ENCODE measurements at places on chromosomes 4 and X. TPM values are rescaled to one million over a fixed set of nuclear protein-coding genes. Genes with fewer than 3 reads are reported as not detected.

DNA sequence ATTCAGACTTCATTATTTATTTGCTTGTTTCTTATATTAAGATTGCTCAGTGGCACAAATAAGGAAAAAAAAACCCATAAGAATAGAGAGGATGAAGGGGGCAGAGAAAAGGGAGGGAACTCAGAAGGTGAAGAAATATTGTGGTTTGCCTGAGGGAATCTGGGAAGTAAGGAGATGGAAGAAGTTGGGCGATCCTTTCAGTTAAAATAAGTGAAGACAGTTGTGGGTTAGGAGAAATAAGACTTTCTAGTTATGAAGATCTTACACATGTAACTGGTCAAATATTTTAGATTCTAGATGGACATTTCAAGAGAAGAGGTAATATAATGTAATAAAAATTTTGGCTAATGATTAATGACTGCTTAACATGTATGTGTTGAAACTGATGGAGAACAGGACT, 138.7 kb upstream of the LIMCH1 start:
- DNase-seq: no peak

GRCh38 chrX:11407331-11408108, 114.3 kb downstream of the AMELX start:
- no peak for DNase-seq

- no peak for DNase-seq
Observed at GRCh38 chr4:181550381-181550780, 692.8 kb upstream of the TENM3 start.

- DNase-seq: no peak
Observed at GRCh38 chrX:77450996-77451395, 3.8 kb downstream of the FGF16 start.

- DNase-seq: no peak
Observed at GRCh38 chrX:39309721-39310152, 508.5 kb downstream of the MID1IP1 start.

Gene CLIC2
- 10.3 TPM for polyA plus RNA-seq

Data from left lung (tissue), 14 donors.